ENCODE measurements at places on chromosomes 12 and 14. TPM values are rescaled to one million over a fixed set of nuclear protein-coding genes. Genes with fewer than 3 reads are reported as not detected.
A peak's percentile ranks its signal among the peaks of the same experiment; 100 is the strongest.

Gene GALNT16
- total RNA-seq: 3.0 TPM

Gene SOX5
- total RNA-seq: 20.1 TPM

Gene FICD
- 10.3 TPM for total RNA-seq

Gene TAS2R20
- total RNA-seq: 1.2 TPM

Gene HCAR2
- 7.6 TPM for total RNA-seq

Gene DHRS2
- 0.61 TPM for total RNA-seq

DNA sequence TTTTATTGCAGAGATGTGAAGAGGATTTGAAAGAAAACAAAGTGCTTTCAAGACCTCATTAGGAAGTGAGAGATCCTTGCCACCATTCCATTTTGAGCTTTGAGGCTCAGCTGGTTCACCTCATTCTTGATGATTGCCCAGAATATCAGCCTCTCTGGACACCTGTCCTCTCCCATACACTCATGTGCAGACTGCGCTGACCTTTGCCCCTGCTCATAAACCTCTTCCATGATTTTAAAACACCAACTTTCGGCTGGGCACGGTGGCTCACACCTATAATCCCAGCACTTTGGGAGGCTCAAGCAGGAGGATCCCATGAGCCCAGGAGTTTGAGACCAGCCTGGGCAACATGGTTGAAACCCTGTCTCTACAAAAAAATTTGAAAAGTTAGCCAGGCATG, 8.9 kb downstream of the COX14 start:
- no peak overlapping the region for H3K4me3 ChIP-seq
- no peak overlapping the region for H3K27ac ChIP-seq
- no peaks in the 10 kb centered on the region for H3K27me3 ChIP-seq
- DNase-seq: no peak

DNA sequence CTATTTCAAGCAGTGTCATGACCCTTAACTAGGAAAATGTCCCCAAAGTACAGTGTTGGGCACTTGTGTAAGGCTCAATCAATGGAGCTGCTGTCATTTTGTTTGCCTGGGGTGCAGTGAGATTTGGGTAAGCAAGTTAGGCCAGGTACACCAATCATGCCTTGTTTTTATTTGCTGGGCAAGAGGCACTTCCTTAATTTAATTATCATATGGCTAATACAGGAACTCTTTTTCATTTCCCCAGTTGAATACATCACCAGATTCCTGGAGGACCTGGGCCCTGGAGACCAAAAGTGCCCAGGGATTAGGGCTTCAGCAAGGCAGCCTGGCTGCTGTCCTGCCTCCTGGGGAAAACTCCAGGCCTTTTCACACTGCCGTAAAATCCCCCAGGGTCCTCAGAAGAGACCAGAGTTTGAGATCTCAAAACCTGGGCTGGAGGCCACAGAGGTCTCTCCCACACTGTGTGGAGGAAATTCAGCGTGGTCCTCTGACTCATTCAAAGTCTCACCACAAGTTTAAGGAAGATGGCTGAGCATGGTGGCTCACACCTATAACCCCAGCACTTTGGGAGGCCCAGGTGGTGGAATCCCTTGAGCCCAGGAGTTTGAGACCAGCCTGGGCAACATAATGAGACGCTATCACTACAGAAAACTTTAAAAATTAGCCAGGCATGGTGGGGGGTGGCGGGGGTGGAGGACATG, 28.4 kb upstream of the FOXN3 start:
- H3K4me3 ChIP-seq: no peak overlapping the region
- no peak overlapping the region for H3K27ac ChIP-seq
- no peaks in the 10 kb centered on the region for H3K36me3 ChIP-seq
- H3K27me3 ChIP-seq: no peaks in the 10 kb centered on the region

GRCh38 chr14:80636071-80636470, 305.5 kb downstream of the CEP128 start:
- no peak for DNase-seq
- no peaks in the 10 kb centered on the region for H3K27me3 ChIP-seq
- H3K4me1 ChIP-seq: no peaks in the 10 kb centered on the region
- no peak overlapping the region for H3K27ac ChIP-seq

DNA sequence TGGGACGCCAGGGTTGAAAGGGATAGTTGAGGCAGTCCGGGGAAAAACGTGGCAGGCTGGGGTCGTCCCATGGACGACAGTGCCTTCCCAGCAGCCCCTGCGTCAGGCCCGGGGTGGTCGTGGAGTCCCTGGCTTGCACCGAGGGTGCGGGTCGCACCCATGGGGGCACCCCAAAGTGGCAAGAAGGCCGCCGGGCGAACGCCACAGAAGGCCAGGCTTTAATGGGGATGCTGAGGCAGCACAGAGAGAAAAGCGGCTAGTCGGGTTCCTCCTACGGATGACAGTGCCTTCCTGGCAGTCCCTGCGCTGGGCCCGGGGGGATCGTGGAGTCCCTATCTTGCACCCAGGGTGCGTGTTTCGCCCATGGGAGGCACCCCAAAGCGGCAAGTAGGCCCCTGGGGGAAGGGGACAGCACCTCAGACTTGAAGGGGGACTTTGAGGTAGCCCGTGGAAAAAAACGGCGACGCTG, 158.6 kb upstream of the ALG10B start:
- DNase-seq: peak; percentile 53
- no peaks in the 10 kb centered on the region for H3K36me3 ChIP-seq
- no peaks in the 10 kb centered on the region for H3K27me3 ChIP-seq
- no peak overlapping the region for H3K27ac ChIP-seq
- no peaks in the 10 kb centered on the region for H3K4me1 ChIP-seq
- no peak overlapping the region for H3K4me3 ChIP-seq

DNA sequence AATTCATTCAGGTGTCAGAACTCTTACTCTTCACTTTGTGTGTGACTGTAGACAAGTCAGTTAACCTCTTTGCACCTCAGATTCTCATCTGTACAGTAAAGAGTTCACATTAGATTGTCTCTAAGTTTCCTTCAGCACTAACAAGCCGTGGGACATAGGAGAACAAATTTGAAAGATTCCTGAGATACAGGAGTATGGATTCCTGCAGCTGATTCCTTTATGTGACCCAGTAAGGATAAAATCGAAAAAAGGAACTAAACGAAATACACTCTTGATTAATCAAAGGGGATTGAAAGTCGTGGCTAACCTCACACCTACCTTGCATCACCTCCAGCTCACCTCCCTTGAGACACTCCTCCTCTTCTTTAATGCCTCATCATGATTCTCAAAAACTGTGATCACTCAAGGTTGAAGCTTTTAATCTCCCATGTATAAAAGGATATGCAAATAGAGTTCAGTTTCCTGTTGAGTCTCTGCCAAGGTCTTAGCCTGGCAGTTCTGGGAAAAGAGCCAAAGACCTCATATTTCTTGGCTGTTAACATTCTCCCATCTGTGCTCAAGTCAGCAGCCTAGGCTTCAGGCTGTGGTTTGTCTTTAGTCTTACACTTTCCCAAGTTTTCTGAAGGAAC, 156.6 kb downstream of the DAD1 start:
- H3K4me1 ChIP-seq: peaks cover 43% of the 10 kb centered on the region
- no peaks in the 10 kb centered on the region for H3K27me3 ChIP-seq
- no peak for DNase-seq
- H3K4me3 ChIP-seq: no peak overlapping the region
- H3K27ac ChIP-seq: no peak overlapping the region

GRCh38 chr14:39247256-39247655, 13.5 kb downstream of the MIA2 start:
- no peaks in the 10 kb centered on the region for H3K36me3 ChIP-seq
- no peak overlapping the region for H3K4me3 ChIP-seq
- DNase-seq: no peak
- H3K4me1 ChIP-seq: no peaks in the 10 kb centered on the region

DNA sequence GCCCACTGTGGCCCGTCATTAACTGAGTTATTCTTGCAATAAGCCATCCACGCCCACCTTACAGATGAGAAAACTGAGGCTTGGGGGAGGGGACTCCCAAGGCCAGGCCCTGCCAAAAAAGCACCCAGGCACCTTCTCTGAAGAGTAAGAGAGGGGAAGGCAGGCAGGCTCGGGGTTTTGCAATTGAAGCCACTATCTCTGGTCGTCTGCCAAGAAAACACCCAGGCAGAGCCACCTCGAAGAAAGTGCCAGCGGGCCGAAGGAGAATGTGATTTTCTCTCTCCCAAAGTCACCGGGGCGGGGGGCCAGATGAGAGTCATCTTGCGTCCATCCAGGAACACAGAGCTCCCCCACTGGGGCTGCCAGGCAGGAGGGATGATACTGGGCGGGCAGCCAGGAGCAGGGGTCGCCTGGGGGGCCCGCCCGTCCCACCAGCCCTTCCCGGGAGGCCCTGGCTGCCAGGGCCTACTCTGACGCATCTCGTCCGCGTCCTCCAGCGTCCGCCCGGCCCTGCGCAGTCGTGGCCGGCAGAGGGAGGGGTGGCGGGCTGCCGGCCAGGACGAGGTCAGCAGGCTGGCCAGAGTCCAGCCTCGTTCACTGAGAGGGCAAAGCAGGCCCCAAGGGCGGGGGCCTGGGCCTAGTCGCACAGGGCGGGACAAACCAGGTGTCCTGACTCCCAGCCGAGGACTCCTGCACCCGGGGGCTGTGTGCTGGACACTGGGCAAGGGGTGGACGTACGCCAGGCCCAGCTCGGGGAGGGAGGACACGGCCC, 74.3 kb downstream of the RFLNA start:
- peak; percentile 94 for DNase-seq
- H3K4me3 ChIP-seq: no peak overlapping the region
- H3K36me3 ChIP-seq: peaks cover 54% of the 10 kb centered on the region
- peak overlapping the region; percentile 87 for H3K27ac ChIP-seq
- no peaks in the 10 kb centered on the region for H3K27me3 ChIP-seq

DNA sequence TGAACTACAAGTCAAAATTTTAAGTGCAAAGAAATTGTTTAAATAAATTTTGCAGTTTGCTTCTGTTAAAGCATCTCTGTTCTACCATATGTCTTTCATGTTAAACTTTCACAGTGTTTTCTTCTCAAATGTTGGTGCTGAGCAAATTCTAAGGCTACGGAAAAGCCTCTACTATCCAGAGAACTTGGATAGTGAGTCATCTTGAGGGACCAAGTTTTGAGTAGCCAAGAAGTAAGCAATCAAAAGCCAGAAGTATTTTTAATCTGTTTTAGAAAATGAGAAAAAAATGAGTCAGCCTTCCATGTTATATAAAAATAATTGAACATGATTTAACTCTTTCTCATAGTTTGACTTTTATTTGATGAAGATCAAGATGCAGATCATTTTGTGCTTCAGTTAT, 3.3 kb downstream of the BRMS1L start:
- no peaks in the 10 kb centered on the region for H3K27me3 ChIP-seq
- DNase-seq: no peak
- H3K36me3 ChIP-seq: peaks cover 20% of the 10 kb centered on the region
- no peak overlapping the region for H3K27ac ChIP-seq
- no peak overlapping the region for H3K4me3 ChIP-seq
- H3K4me1 ChIP-seq: no peaks in the 10 kb centered on the region

DNA sequence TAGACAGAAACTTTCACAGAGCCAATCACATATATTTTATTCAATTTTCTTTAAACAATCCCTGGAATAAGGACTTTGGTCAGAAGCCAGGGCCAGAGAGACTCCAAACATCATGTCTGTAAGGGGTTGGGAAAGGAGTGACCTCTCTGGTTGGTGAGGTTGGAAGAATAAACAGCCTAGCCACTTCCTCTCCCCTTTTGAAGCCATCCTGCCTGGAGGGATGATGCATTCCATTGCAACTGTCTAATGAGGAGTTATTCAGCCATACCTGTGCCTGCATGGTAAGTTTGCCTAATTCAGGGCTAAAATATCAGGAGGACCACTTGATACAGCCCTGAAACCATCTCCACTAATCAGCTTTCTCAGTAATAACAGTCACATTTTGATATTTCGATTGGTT, 299.8 kb downstream of the KCNH5 start:
- H3K4me1 ChIP-seq: no peaks in the 10 kb centered on the region
- no peaks in the 10 kb centered on the region for H3K36me3 ChIP-seq
- no peak overlapping the region for H3K4me3 ChIP-seq
- H3K27ac ChIP-seq: no peak overlapping the region

Measured in upper lobe of right lung (tissue), 1 donor.